ENCODE measurements at places on chromosomes 7 and 10.

GRCh38 chr7:132805766-132806165 is 229.5 kb upstream of the PLXNA4 start:
- no peak for DNase-seq

DNA sequence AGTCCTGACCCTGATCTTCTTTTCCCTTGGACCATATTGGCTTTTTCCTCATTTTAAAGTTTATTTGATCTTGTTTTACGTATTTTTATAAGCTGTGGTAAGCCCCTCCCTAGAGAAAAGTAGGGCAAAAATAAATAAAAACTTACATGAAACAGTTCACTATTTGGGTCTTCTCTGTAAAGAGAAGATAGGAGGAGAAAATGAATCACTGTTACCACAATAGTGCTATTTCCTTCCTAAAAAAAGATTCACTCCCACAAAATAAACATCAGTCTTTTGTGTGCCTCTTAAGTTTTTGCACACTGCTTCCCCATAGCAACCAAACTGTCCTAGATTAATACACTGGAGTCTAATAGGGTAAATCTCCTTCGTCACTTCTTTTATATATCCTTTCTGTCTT is 1.4 kb upstream of the SVIL start:
- no peak for DNase-seq

- no peak for DNase-seq
Measured at GRCh38 chr10:93378997-93379730, 103.0 kb downstream of the MYOF start.

GRCh38 chr7:150431839-150432658 is 18.4 kb upstream of the GIMAP8 start:
- no peak for DNase-seq

DNA sequence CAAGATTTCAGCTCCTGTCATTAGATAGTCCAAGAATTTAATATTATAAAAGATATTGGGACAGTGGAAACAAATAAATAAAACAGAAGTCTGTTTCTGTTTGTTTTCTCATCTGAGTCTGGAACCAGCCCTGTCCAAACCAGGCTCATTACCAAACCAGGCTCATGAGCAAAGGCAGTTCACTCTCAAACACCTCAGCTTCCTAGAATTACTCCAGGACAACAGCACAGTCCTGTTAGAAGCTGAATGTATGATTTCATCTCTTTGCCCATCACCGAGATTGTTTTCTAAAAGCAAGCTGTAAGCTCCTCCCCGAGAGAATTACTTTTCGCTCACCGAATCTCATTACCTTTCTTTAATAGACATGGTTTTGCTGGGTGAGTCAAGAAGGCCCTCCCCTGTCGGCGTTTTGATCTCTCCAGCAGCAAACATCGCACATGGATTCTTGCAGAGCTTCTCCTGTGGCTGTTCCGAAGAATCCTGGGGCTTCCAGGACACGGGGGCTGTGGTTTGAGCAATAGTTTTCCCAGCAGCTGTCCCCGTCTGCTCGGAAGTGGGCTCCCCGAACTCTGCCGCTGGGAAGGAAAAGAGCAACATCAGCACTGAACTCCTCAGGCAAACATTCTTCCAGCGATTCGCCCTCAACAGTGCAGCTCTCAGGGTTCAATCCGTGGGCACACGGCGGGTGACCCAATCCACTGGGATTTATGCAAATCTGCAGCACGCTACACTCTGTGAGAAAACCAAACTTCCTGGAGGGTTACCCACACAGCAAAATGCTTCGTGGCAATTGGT is 112.5 kb downstream of the SVIL start:
- no peak for DNase-seq

- peak; percentile 57 for DNase-seq
Measured at GRCh38 chr7:124784879-124785818, 19.6 kb upstream of the GPR37 start.

DNA sequence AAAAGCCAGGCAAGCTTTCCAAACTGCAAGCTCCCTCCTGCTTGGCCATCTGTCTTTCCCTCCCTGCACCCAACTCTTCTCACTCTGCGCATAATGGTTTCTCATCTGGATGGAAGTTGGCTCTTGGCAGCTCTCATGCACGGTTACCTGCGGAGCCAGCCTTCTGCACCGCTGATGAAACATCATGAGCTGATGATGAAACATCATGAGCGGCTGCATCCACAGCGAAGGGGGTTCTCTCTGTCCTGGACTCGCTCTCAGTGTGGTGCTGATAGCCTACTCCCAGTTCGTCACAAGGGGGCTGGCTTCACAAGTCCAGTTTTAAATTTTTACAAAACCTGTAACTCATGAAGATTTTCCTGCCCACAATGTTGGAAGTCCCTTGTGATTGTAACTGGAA is 457.5 kb downstream of the ACTR3B start:
- DNase-seq: no peak

GRCh38 chr10:53422223-53422888 is 649.8 kb upstream of the MBL2 start:
- no peak for DNase-seq

- DNase-seq: no peak
Measured at GRCh38 chr10:22489975-22490374, 144.7 kb downstream of the SPAG6 start.

DNA sequence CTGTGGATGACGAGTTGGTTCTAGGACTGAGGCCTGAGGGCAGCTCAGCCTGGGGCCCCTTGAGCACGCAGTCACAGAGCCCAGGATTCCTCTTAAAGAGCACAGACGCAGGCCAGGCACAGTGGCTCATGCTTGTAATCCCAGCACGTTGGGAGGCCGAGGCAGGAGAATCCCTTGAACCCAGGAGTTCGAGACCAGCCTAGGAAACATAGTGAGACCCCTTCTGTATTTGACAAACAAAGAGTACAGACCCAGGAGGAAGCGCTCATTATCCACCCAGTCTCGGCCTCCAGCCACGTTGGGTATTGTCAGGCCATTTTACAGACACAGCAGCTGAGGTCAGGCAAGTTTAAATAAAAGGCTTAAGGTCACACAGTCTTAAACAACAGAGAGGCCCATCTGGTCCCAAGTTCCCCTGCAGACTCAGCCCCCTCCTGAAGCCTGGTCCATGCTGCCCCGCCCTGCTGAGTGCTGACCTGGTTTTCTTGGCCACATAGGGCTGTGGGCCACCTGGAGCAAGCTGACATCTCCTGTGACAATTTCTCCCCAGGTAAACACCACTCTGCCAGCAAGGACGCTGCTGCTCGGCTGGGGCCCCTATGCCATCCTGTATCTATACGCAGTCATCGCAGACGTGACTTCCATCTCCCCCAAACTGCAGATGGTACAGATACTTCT is 12.6 kb downstream of the RGR start:
- no peak for DNase-seq
